Bone marrow (tissue), 2 donors: ENCODE measurements at places on chromosomes 4 and X.

GRCh38 chr4:1795299-1796195, 2.5 kb downstream of the FGFR3 start:
- no peak for DNase-seq

DNA sequence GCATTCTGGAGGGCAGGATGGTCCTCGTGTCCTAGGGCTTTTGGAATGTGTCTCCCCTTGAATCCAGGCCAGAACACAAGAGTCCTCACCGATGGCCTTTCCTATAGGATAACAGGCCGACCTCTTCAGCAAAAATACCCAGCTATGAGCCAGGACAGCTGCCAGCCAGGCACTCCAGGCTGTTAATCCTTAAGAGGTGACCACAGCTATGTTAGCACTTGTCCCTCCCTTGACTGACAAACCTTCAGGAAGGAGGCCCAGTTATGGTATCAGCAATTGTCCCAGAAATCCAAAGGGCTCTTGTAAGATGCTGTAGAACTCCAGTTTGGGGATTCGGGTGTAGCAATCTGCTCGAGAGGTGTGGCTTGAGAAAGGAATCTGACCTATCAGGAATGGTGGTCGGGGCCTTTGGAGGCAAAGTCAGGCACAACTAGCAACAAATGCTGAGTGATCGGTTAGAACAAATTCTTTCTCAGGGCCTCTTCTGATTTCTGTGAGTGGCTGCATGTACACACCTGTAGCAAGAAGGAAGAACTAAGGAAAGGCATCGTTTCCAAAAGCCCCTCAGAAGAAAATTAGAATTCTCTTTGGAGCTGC, 54.6 kb downstream of the PTCHD1 start:
- DNase-seq = no peak

- no peak for DNase-seq
These were observed 92.0 kb downstream of the IRF2 start for GRCh38 chr4:184382189-184382846.

- no peak for DNase-seq
These were observed 104.6 kb downstream of the TMEM144 start for GRCh38 chr4:158314756-158315487.

GRCh38 chr4:155220025-155220424, 11.6 kb downstream of the NPY2R start:
- DNase-seq = no peak

DNA sequence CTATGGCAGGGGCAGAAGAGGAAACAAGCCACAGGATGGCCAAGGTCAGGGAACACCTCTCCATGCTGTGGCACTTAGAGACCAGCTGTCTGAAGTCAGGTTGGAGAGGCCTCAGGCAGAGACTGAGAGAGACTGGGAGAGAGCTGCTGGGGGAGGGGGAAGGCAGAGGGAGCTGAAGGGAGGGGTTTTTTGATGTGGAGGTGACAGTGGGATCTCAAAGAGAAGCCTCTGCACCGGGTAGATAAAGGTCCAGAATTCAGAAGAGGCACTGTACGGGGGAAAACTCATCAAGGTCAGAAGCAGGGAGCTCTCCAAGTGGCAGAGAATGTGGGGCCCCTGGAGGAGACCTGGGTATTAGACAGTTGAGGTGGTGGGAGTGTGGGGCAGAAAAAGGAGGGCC, 41.6 kb upstream of the HMGB3 start:
- DNase-seq = no peak

GRCh38 chr4:102799816-102800215, 27.5 kb downstream of the UBE2D3 start:
- DNase-seq = no peak

GRCh38 chr4:151025759-151026158, 10.7 kb upstream of the LRBA start:
- no peak for DNase-seq

DNA sequence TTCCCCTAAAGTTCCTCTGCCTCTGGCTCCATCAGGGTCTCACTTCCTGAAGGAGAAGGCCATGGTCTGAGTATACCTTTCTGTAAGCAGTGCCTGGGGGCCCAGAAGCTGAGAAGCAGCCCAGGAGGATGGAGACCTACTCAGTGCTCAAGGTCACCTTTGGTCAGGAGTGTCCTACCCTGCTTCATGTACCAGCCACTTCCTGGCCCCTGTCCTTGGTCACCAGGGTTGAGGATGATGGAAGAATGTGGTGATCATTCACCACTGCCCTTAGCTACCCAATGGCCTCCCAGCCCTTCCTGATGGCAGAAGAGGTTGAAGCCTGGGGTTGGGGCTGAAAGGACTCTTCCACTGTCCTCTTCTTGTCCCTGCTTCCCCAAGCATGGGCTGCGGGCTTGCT, 9.0 kb upstream of the MFAP3L start:
- DNase-seq = no peak

- no peak for DNase-seq
These were observed 116.2 kb downstream of the AFAP1 start for GRCh38 chr4:7823416-7823824.

DNA sequence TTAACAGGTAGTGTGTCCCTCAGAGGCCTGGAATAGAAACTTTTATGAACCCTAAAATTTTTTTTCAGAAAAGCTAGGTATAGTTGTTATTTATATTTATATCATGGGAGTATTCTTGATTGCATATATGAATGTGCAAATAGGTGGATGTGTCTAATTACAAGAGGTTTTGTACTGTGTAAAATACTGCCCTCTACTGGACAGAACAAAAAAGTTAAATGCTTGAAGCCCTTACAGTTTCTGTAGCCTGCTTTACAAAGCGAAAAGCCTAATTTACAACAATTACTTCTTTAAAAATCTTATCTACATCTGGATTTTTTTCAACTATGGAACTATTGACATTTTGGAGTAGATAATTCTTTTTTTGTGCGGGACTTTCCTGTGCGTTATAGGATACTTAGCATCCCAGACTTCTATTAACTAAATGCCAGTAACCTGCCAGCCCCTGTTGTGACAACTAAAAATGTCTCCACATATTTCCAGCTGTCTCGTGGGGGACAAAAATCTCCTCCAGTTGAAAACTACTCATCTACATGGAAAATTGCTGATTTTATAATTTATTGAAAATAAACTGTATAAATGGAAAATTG, 35.1 kb downstream of the ENPEP start:
- no peak for DNase-seq

- DNase-seq = no peak
These were observed 3.1 kb upstream of the FGB start for GRCh38 chr4:154559494-154560418.

GRCh38 chr4:98539299-98539698, 119.1 kb downstream of the TSPAN5 start:
- no peak for DNase-seq

DNA sequence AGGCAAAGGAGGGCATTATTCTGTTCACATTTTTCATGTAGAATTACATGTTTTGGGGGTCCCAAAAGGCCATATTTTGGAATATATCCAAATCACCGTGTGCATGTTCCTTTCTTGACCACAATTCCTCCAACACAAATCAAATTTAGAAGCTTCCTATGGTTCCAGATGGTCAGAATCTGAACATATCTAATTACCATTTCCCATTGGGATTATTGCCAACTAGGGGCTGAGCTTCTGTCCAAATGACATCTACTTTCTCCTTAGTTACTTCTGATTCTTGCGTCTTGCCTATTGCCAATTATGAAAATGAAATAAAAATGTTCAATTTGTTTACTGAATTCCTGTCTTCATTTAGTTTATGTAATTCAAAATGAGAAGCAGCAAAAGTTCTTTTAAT, 163.7 kb downstream of the CPE start:
- DNase-seq = no peak
